Effector memory CD8-positive, alpha-beta T cell (primary cell): ENCODE measurements at places on chromosomes 6 and 20.

GRCh38 chr20:43915211-43916072, 790 bp downstream of the TOX2 start:
- H3K27me3 ChIP-seq = peaks cover 98% of the 10 kb centered on the region
- H3K36me3 ChIP-seq = peaks cover 4% of the 10 kb centered on the region
- H3K4me3 ChIP-seq = peak overlapping the region; percentile 79
- DNase-seq = peak; percentile 40

DNA sequence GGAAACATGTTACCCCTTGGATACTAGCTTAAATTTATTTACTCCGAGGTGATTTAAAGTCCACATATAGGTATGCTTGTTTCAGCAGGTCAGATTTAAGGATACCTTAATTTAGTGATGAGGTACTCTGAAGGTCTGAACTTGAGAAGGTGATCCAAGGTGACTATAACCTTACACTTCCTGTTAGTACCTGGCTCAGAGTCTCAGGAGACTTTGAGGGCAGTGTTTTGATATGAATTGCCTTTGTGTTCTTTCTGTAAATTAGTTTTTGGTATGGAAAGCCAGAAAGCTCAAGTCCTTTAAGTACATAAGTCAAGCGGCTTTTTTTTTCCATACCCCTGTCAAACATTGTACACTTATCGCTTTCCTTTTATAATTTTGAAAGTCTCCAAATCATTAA, 489.0 kb downstream of the CDKAL1 start:
- DNase-seq = no peak
- no peak overlapping the region for H3K27ac ChIP-seq
- no peak overlapping the region for H3K4me3 ChIP-seq
- peaks cover 12% of the 10 kb centered on the region for H3K36me3 ChIP-seq
- no peaks in the 10 kb centered on the region for H3K27me3 ChIP-seq

DNA sequence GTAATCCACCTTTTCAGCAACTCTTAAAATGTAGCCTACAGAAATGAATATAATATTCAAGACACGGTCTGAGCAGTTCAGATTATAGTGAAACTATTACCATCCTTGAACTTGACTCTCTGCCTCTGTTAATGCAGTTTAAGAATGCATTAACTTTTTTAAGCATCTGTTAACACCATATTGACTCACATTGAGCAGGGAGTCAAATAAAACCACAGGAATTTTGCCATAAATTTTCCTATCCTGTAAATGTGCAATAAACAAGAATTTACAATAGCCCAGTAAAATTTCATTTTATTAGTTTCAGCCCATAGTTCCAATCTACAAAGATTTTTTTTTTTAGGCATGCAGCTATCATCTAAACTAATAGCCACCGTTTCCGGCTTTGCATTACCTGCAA, 239.2 kb upstream of the DEFB112 start:
- DNase-seq = no peak
- H3K36me3 ChIP-seq = no peaks in the 10 kb centered on the region

- no peak for DNase-seq
- no peak overlapping the region for H3K4me3 ChIP-seq
- H3K27ac ChIP-seq = no peak overlapping the region
- no peaks in the 10 kb centered on the region for H3K27me3 ChIP-seq
- peaks cover 62% of the 10 kb centered on the region for H3K36me3 ChIP-seq
- H3K4me1 ChIP-seq = peaks cover 5% of the 10 kb centered on the region
These were observed 15.1 kb upstream of the APMAP start for GRCh38 chr20:25007491-25008305.

DNA sequence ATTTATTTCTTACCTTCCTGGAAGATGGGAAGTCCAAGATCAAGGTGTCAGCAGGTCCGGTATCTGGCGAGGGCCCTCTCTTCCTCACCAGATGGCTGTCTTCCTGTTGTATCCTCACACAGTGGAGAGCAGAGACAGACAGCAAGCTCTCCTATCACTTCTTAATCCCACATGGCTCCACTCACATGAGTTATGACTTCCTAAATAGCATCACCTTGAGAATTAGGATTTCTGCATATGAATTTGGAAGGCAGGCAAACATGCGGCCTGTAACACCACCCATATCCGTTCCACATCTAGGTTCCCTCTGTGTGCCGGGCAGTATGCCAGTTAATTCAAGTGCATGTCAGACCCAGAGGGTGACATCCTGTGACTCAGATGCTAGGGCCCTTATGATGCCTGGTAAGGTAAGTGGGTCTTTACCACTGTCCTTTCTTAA, 2.1 kb downstream of the RAET1E start:
- H3K27me3 ChIP-seq = peaks cover 11% of the 10 kb centered on the region
- H3K36me3 ChIP-seq = no peaks in the 10 kb centered on the region
- no peak overlapping the region for H3K4me3 ChIP-seq
- peaks cover 16% of the 10 kb centered on the region for H3K4me1 ChIP-seq
- H3K27ac ChIP-seq = no peak overlapping the region
- DNase-seq = peak; percentile 20

- H3K27me3 ChIP-seq = no peaks in the 10 kb centered on the region
- DNase-seq = no peak
These were observed 12.0 kb downstream of the LMBRD1 start for GRCh38 chr6:69784595-69785377.

GRCh38 chr20:16580620-16581019, 7.4 kb upstream of the KIF16B start:
- no peaks in the 10 kb centered on the region for H3K36me3 ChIP-seq
- H3K4me1 ChIP-seq = no peaks in the 10 kb centered on the region
- H3K27me3 ChIP-seq = peaks cover 15% of the 10 kb centered on the region
- no peak overlapping the region for H3K4me3 ChIP-seq

GRCh38 chr6:52513896-52514295, 63.0 kb downstream of the TRAM2 start:
- no peak overlapping the region for H3K27ac ChIP-seq
- peaks cover 12% of the 10 kb centered on the region for H3K36me3 ChIP-seq
- no peak for DNase-seq
- no peak overlapping the region for H3K4me3 ChIP-seq

DNA sequence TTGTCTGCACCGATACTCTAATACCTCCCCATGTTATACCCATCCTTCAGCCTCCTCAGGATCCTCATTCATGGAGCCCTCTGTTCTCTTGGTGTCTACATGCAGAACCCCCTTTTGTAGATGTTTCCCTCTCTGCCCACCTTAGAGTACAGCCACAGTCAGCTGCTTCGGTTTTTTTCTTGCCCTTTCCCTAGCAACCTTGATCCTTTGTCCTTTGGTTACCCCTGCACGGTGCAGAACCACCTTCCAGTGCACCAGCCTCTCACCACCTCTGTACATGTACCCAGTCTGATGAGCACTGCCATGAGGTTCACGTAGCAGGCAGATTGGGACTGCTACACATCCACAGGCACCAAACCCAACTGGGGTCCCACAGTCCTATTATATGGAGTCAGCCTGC, 7.3 kb downstream of the VPS16 start:
- peaks cover 15% of the 10 kb centered on the region for H3K36me3 ChIP-seq
- H3K27me3 ChIP-seq = no peaks in the 10 kb centered on the region
- no peak overlapping the region for H3K27ac ChIP-seq
- H3K4me3 ChIP-seq = no peak overlapping the region
- peaks cover 23% of the 10 kb centered on the region for H3K4me1 ChIP-seq

DNA sequence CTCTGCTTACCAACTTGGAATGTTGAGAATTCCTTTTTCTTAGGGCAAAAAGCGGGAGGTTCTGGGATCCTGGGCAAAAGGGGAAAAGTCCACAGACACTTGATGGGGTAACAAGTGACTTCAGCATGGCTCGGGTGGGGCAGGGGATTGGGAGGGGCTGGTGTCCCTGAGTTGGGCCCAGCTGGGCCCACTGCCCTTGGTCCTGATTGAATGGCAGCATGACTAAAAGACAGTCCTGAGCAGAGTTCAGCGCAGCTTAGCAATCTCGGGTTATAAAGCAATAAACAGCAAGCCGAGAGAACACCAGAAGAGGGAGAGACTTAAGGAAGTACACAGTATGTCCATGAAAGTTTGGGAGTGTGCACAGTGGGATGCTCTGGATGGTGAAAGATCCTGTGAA, 5.6 kb downstream of the PPP2R5D start:
- H3K36me3 ChIP-seq = peaks cover 31% of the 10 kb centered on the region
- H3K27ac ChIP-seq = no peak overlapping the region
- peaks cover 35% of the 10 kb centered on the region for H3K4me1 ChIP-seq
- no peak overlapping the region for H3K4me3 ChIP-seq

- DNase-seq = no peak
- H3K27me3 ChIP-seq = no peaks in the 10 kb centered on the region
- peak overlapping the region; percentile 92 for H3K27ac ChIP-seq
- H3K4me1 ChIP-seq = peaks cover 41% of the 10 kb centered on the region
- peak overlapping the region; percentile 90 for H3K4me3 ChIP-seq
These were observed 551 bp upstream of the ATP5F1E start for GRCh38 chr20:59032713-59033059.

DNA sequence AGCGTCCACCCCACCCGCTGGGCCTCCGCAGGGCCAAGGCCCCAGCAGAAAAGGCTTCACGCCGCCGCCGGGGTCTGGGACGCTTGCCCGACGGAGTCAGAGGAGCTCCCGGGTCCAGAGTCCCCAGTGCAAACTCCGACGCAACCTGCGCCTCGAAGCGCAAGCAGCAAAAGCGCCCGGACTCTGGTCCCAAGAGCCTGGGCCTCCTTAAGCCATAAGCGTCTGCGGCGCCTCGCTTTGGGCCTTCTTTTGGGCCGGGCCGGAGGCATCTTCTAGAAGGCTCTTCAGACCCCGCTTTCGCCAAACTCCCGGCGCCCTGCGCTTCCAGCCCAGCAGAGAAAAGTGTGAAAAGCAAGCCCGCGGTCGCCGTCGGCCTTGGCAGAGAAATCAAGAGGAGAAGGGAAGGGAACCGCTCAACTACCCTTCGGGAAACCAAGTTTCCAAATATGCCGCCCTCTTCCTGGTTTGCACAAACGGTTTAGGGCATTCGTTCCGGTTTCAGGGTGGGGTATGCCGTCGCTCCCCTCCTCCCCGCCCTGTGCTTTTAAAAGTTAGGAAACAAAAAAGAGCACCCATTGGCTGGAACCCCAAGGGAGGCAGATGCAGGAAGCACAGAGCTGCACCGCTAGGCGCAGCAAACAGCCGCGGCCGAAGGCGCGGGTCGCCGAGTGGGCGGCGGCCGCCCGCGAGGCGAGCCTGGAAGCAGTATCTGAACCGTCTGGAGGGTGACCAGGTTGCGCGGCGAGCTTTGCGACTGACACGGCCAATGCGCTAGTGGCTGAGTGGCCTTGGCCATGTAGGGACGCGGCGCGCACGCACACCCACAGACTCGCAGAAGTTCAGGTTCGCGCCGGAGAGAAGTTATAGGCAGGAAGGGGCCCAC, 1.2 kb downstream of the TBX18 start:
- no peaks in the 10 kb centered on the region for H3K36me3 ChIP-seq
- no peaks in the 10 kb centered on the region for H3K4me1 ChIP-seq
- H3K27me3 ChIP-seq = peaks cover 64% of the 10 kb centered on the region
- H3K27ac ChIP-seq = no peak overlapping the region
- no peak for DNase-seq

- no peaks in the 10 kb centered on the region for H3K4me1 ChIP-seq
- no peak overlapping the region for H3K27ac ChIP-seq
- H3K27me3 ChIP-seq = peaks cover 14% of the 10 kb centered on the region
- no peaks in the 10 kb centered on the region for H3K36me3 ChIP-seq
These were observed 46.2 kb downstream of the EDN1 start for GRCh38 chr6:12336121-12336971.

DNA sequence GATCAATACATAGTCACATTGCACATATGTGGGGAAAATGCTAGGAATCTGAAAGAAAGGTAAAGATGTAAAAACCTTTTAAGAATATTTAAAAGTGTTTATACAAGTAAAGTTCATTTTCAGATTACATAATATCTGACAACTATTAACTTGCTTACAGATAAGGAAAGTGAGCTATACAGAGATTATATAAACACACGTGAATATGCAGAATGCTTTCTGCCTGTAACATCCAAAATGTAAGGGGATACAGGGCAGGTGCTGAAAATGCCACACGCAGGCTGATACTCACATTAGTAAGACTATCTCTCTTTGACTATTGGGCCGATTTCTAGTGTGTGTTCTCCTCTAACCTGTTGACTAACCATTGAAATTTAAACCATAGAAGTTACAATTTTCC, 17.9 kb upstream of the MAP7 start:
- peaks cover 19% of the 10 kb centered on the region for H3K36me3 ChIP-seq
- no peak overlapping the region for H3K4me3 ChIP-seq
- no peaks in the 10 kb centered on the region for H3K27me3 ChIP-seq
- H3K27ac ChIP-seq = peak overlapping the region; percentile 8
- no peak for DNase-seq

DNA sequence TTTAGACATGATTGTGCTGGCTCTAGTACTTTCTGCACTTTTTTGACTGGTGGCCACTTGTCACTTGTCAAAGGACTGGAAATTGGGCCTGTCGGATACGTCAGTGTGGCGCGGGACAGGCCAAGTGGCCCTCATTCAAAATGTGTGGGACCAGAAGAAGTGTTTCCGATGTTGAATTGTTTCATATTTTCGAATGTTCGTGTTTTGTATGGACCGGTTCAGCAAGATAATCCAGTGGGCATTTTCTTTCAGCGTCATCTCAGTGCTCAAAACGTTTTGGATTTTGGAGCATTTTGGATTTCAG, 3.5 kb downstream of the KIF25 start:
- no peak for DNase-seq
- H3K27me3 ChIP-seq = peaks cover 31% of the 10 kb centered on the region
- H3K4me3 ChIP-seq = no peak overlapping the region
- no peak overlapping the region for H3K27ac ChIP-seq
- H3K4me1 ChIP-seq = no peaks in the 10 kb centered on the region

GRCh38 chr6:108589244-108589791, 28.6 kb downstream of the FOXO3 start:
- H3K36me3 ChIP-seq = peaks cover 25% of the 10 kb centered on the region
- peaks cover 48% of the 10 kb centered on the region for H3K4me1 ChIP-seq
- peak overlapping the region; percentile 80 for H3K27ac ChIP-seq
- peak overlapping the region; percentile 30 for H3K4me3 ChIP-seq
- H3K27me3 ChIP-seq = no peaks in the 10 kb centered on the region

GRCh38 chr6:43213431-43213830, 15.8 kb downstream of the DNPH1 start:
- no peak for DNase-seq
- H3K4me3 ChIP-seq = no peak overlapping the region
- H3K27ac ChIP-seq = no peak overlapping the region
- peaks cover 8% of the 10 kb centered on the region for H3K36me3 ChIP-seq
- H3K27me3 ChIP-seq = no peaks in the 10 kb centered on the region

GRCh38 chr6:169188475-169188874, 65.2 kb downstream of the THBS2 start:
- DNase-seq = peak; percentile 18
- no peak overlapping the region for H3K27ac ChIP-seq
- no peaks in the 10 kb centered on the region for H3K36me3 ChIP-seq
- H3K4me1 ChIP-seq = no peaks in the 10 kb centered on the region
- H3K27me3 ChIP-seq = peaks cover 15% of the 10 kb centered on the region
- no peak overlapping the region for H3K4me3 ChIP-seq

GRCh38 chr6:105489216-105489530, 86.3 kb upstream of the PREP start:
- no peak overlapping the region for H3K4me3 ChIP-seq
- no peak overlapping the region for H3K27ac ChIP-seq
- no peak for DNase-seq
- H3K27me3 ChIP-seq = no peaks in the 10 kb centered on the region

GRCh38 chr6:121510568-121511177, 75.2 kb downstream of the GJA1 start:
- no peaks in the 10 kb centered on the region for H3K27me3 ChIP-seq
- H3K4me3 ChIP-seq = no peak overlapping the region
- no peaks in the 10 kb centered on the region for H3K36me3 ChIP-seq
- DNase-seq = no peak
- no peaks in the 10 kb centered on the region for H3K4me1 ChIP-seq
- H3K27ac ChIP-seq = no peak overlapping the region
